ENCODE measurements at places on chromosomes 1 and 21. TPM values are rescaled to one million over a fixed set of nuclear protein-coding genes. Genes with fewer than 3 reads are reported as not detected.

PROK1 gene
- total RNA-seq: not detected

TCEA3 gene
- total RNA-seq: 0.70 TPM

FHAD1 gene
- 0.39 TPM for total RNA-seq

HOOK1 gene
- total RNA-seq: 0.16 TPM

CRYBG2 gene
- total RNA-seq: 1.6 TPM

OR2M3 gene
- not detected for total RNA-seq

CNN3 gene
- 54.3 TPM for total RNA-seq

CASQ1 gene
- total RNA-seq: not detected

SHISA4 gene
- 19.3 TPM for total RNA-seq

MATN1 gene
- total RNA-seq: 0.02 TPM

GBP4 gene
- total RNA-seq: 0.02 TPM

ANGPTL3 gene
- not detected for total RNA-seq

PGBD5 gene
- 0.34 TPM for total RNA-seq

RAP1GAP gene
- 10.5 TPM for total RNA-seq

NBPF26 gene
- total RNA-seq: 8.8 TPM

SPATC1L gene
- 0.62 TPM for total RNA-seq

LCE2C gene
- not detected for total RNA-seq

THRAP3 gene
- total RNA-seq: 69.6 TPM

C1orf141 gene
- not detected for total RNA-seq

KRTAP21-2 gene
- not detected for total RNA-seq

PRAMEF14 gene
- not detected for total RNA-seq

KDM5B gene
- total RNA-seq: 15.4 TPM

PLA2G5 gene
- total RNA-seq: not detected

RGSL1 gene
- total RNA-seq: not detected

ATP6V1G3 gene
- not detected for total RNA-seq

CTTNBP2NL gene
- total RNA-seq: 4.8 TPM

FAAH gene
- 1.1 TPM for total RNA-seq

UCHL5 gene
- total RNA-seq: 40.6 TPM

TMEM51 gene
- total RNA-seq: 27.8 TPM

LGR6 gene
- 0.92 TPM for total RNA-seq

CYP4X1 gene
- total RNA-seq: not detected
